Stimulated activated CD8-positive, alpha-beta memory T cell treated with anti-CD3 and anti-CD28 coated beads, Interleukin-15, amount 100 ng/mL, for 48 hours (primary cell): ENCODE measurements at places on chromosomes 16 and 17.

- no peak for DNase-seq
Observed at GRCh38 chr17:50943575-50943933, 77.4 kb upstream of the TOB1 start.

DNA sequence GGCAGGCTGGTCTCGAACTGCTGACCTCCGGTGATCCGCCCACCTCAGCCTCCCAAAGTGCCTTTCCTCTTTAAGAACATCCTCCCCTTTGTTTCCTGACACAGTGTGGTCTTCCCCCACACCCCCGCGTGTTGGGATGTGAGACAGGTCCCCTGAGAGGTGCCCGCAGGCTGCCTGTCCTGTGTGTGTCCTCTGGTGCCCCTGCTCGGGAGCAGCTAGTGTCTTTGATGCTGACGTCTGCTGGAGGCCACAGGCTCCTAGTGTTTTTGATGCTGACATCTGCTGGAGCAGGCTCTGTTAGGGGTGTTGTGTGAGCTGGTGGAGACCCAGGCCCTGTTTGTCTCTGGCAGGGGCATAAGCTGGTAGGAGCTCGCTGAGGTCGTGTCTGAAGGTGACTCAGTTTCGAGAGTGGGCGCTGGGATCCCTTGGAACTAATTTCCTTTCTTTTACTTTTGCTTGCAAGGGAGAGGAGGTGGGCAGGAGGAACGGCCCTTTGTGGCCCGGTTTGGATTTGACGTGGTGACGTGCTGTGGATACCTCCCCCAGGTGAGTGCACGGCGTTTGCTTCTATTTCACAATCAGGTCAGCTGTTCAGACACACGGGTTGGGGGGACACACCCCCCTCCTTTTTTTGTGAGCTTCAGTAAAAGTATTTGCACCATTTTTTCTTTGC, 6.0 kb downstream of the FN3KRP start:
- no peak for DNase-seq

- no peak for DNase-seq
Observed at GRCh38 chr16:8720080-8720966, 45.9 kb downstream of the ABAT start.

GRCh38 chr17:49031965-49032928, 35.1 kb downstream of the IGF2BP1 start:
- no peak for DNase-seq

- DNase-seq = no peak
Observed at GRCh38 chr17:77540975-77541374, 400.2 kb downstream of the SEC14L1 start.

GRCh38 chr17:46733837-46734475, 84.5 kb downstream of the WNT3 start:
- no peak for DNase-seq

GRCh38 chr16:9225527-9226316, 134.3 kb downstream of the HAPSTR1 start:
- DNase-seq = no peak

- DNase-seq = no peak
Observed at GRCh38 chr16:70453892-70454221, 538 bp upstream of the FCSK start.

- DNase-seq = no peak
Observed at GRCh38 chr16:17082095-17082882, 388.5 kb downstream of the XYLT1 start.

DNA sequence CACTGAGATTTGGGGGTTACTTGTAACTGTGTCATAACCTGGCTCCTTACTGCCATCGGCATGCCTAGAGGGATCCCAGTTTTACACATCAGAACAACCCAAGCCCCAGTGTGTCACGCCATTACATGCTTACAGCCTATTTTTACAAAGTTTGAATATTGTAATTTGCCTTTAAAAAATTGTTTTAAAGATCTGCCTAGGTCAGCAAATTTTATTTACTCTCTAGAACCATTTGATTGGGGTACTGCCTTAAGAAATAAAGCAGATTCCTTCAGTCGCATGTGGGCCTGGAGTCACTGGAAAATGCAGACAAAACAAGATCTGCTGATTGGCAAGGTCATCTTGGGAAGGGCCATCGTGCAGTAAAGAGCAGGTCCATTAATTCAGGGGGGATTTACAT, 566.9 kb downstream of the WWOX start:
- no peak for DNase-seq

DNA sequence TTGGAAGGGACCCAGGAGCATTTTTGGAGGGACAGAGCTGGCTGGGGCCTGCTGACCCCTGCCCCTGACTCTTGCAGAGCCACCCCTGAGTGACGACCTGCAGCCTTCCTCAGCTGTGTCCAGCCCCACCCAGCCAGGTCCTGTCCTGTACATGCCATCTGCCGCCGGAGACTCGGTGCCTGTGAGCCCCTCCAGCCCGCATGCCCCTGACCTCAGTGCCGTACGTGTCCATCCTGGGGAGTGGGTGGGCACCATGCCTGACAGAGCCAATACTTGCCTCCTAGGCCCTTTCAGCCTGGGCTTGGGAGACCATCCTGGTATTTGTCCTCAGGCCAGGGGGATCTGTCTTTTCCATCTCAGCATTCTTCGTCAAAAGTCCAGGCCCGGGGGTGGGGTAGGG, 27.5 kb downstream of the UNC13D start:
- DNase-seq = no peak

DNA sequence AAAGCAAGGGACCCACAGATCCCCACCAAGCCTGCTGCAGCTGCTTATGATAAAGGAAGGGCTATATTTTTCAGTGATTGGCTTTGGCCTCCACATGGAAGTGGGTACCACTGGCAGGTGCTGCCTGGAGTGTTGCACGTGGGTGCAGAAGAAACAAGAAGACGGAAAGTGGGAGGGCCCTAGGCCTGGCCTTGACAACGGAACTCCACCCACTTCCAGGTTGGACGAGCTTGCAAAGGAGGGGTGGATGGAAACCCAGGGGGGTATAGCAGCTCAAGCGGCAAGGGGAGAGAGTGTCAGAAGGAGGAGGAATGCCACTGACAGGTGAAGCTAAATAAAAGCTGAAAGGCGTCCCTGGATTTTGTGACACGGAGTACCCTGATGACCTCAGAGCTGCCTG, 20.3 kb downstream of the TRIM25 start:
- DNase-seq = no peak

GRCh38 chr16:50061326-50061725, 4.4 kb upstream of the HEATR3 start:
- no peak for DNase-seq

DNA sequence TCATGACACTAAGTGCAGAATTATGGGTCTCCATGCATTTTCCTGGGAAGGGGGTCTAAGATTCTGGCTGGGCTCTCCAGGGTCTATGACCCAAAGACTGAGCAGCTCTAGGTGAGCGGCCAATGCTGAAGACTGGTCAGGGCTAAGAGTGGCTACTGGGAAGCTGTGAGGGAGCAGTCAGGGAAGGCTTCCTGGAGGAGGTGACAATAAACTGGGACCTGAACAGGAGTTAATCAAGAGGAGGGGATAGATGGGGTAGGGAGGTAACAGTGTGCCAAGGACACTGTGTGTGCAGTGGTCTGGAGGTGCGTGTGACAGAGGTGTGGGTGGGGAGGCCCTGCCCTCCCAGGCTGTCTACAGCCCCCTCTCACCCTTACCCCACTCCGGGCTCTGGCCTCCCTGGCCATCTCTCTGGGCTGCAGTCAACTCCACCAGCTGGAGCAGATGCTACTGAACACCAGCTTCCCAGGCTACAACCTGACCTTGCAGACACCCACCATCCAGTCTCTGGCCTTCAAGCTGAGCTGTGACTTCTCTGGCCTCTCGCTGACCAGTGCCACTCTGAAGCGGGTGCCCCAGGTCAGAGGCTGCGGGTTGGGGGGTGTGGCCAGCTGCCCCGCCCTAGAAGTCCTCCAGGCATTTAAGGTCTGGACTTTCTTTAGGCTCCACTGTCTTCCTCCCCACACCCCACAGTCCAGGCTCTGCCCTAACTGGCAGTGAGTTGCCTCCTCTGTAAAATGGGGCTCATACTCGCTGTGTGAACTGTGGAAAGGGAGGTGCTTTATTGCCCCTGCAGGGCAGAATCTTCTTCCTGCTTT, 20.4 kb downstream of the ADGRG5 start:
- no peak for DNase-seq

DNA sequence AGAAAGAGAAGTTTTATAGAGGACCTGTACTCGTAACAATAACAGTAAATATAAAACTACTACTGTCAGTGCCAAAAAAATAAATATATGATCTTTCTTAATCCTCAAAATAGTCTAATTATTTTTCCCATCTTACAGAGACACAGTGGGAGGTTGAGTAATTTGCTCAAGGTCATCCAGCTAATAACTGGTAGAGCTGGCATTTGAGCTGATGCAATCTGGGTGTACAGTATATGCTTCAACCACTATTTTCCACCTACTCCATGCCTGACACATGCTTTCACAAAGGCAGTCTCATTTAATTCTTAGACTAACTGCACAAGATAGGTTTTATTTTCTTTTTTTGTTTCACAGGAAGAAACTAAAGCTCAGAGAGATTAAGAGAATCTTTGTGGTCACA, 33.6 kb downstream of the PIGL start:
- DNase-seq = no peak

DNA sequence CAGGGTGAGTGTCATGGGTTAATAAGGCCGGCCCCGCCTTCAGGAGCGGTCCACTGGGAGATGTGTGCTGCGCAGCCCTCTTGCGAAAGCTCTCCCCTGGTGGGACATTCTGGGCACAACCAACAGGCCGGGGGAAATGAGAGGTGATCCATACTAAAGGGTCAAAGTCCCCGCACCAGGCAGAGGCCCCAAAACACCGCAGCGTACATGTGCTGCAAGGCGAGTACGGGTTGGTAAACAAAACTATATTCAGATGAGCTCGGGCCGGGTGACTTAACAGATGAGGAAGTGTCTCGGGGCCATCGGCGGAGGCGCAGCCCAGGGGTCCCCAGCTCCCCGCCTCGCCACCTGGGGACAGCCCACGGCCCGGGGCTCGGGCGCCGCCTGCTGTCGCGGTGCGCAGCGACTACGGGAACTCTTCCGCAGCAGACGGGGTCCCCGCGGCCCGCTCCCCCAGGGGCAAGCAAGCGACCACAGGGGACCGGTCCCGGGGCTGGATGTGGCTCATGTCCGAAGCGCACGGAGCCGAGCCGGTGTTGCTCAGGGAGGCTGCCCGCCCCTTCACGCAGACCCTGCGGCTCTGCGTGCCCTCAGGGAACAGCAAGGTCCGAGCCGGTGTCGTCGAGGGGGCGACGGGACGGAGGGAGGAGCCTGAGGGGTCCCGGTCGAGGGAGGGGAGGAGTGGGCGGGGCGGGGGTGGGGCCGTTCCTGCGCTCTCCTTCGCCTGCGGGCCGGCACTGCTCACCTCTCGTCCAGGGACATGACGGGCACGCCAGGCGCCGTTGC, at the start of gene RAB37:
Gene RAB37, plus strand, starts transcription at position 744 of the 786 bp plus-strand sequence. Its CDS starts 17 bp downstream, at position 761.
- DNase-seq = no peak

DNA sequence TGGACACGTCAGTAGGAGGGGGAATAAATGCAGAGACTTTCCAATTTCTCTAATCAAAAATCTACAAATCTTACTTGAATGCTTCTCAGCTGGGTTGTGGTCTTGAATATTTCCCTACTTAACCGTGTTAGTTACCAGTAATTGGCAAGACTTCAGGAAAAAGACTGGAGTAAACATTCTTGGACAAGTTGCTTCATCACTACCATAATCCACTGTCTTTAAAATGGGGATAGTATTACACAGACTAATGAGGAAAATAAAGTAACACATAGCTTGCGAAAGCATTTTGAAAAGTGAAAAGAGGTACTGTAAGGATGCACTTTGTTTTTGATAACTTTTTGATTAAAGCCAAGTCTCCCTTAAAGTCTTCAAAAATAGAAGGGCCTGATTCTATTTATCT, 18.4 kb downstream of the MYH1 start:
- no peak for DNase-seq

DNA sequence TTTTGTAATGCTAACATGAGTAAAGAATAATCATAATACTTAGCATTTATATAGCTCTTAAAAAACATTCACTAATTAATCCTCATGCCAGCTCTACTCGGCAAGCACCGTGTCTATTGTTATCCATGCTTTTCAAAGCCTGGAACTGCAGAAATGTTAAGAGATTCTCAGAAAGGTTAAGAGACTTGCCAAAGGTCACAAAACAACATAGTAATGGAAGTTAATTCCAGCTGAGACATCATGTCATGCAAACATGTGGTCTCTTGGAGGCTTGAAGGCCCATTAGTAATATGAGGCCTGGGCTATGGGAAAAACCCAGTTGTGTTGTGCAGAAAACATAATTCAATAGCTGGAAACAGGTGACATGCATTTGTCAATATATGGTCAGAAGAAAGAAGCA, 389.9 kb upstream of the GOT2 start:
- no peak for DNase-seq

DNA sequence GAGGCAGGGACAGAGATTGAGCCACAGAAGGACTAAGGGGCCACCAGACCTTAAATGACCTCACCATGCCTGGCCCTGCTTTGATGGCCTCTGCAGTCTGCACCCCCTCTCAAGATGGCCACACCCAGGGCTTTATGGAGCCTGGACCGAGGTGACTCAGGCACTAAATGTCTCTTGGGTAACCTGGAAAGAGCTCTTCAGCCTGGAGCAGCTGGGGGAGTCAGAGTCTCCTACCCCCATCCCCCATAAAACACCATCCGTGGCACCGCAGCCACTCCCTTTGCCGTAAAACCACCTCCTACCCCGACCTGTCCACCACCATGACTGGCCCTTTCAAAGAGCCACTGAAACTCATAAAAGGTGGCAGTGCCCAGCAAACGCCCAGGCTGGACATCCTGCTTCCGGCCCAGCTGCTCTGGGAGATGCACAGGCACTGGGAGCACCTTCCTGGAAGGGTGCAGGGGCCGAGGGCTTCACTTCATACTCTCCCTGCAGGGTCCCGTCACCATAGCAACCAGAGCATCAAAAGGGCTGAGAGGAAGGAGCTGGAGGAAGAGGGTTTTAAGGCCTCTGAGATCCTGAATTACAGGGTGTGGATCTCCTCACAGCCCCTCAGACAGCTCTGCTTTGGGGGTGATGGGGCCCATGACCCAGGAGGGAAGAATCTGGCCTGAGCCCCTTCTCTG, 22.3 kb downstream of the FOXN1 start:
- no peak for DNase-seq

DNA sequence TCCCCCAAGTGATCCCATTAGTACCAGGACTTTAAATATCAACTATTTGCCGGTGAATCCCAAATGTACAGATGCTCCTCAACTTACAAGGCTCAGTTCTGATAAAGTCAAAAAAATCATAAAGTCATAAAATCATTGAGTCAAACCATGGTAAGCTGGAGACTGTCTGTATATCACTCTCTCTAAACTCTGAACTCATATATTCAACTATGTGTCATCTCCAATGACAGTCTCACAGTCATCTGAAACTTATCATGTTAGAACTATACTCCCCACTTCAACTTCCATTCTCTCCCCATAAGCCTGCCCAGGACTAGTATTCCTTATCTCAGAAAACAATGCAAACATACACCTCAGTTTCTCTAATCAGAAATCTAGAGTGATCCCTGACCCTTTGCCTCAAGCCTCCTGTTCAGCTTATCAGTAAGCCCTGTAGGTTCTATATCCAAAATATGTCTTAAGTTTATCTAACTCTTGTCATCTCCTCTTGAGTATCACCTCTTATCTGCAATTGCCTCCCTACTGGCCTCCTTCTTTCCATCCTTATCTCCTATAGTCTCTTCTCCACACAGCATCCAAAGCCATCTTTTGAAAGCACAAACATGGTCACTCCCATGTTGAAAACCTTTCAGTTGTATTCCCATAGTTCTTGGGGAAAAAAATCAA, 55.0 kb downstream of the SSH2 start:
- DNase-seq = no peak
